Skin of body (tissue), 3 donors: ENCODE measurements at places on chromosomes 12 and 14.

- no peak for DNase-seq
Observed at GRCh38 chr12:5344131-5344530, 87.8 kb upstream of the NTF3 start.

- DNase-seq, result no peak
Observed at GRCh38 chr12:109671502-109671901, 42.1 kb upstream of the FAM222A start.

- no peak for DNase-seq
Observed at GRCh38 chr14:103445806-103446205, 60.6 kb downstream of the MARK3 start.

- DNase-seq, result no peak
Observed at GRCh38 chr14:103994535-103995184, 52.3 kb upstream of the RD3L start.

- no peak for DNase-seq
Observed at GRCh38 chr12:132327336-132328171, 1.8 kb downstream of the GALNT9 start.

GRCh38 chr12:109717390-109718357, 4.0 kb downstream of the FAM222A start:
- no peak for DNase-seq

- DNase-seq, result no peak
Observed at GRCh38 chr12:43988838-43989560, 153.1 kb downstream of the TMEM117 start.

DNA sequence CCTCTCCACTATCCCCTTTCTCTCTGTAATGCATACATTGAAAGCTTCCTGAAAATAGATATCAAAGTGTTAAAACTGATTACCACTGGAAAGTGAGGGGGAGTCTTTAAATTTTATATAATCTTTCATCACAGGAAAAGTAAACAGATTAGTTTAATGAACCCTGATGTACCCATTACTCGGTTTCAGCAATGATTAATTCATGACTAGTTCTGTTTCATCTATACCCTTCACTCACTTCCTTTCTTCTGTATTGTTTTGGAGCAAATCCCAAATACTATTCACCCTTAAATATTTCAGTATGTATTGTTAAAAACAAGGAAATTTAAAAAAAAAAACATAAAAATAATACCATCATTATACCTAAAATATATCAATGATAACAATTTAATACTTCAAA, 67.3 kb upstream of the TMCC3 start:
- DNase-seq, result no peak

DNA sequence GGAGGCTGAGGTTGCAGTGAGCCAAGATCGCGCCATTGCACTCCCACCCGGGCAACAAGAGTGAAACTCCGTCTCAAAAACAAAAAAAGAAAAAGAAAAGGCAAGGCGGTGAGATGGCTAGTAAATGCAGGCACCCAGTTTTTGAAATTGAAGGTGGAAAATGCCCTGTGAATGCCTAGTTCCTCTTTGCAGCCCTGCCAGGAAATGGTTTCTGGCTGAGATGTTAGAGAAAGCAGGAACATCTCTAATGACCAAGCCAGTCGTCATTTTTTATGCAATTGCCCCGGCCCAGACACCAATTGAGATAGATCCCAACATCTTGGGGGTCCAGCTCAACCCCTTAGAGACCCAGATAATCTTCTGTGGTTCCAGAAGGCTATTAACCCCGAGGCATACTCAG, 17.0 kb downstream of the SLC8A3 start:
- no peak for DNase-seq

DNA sequence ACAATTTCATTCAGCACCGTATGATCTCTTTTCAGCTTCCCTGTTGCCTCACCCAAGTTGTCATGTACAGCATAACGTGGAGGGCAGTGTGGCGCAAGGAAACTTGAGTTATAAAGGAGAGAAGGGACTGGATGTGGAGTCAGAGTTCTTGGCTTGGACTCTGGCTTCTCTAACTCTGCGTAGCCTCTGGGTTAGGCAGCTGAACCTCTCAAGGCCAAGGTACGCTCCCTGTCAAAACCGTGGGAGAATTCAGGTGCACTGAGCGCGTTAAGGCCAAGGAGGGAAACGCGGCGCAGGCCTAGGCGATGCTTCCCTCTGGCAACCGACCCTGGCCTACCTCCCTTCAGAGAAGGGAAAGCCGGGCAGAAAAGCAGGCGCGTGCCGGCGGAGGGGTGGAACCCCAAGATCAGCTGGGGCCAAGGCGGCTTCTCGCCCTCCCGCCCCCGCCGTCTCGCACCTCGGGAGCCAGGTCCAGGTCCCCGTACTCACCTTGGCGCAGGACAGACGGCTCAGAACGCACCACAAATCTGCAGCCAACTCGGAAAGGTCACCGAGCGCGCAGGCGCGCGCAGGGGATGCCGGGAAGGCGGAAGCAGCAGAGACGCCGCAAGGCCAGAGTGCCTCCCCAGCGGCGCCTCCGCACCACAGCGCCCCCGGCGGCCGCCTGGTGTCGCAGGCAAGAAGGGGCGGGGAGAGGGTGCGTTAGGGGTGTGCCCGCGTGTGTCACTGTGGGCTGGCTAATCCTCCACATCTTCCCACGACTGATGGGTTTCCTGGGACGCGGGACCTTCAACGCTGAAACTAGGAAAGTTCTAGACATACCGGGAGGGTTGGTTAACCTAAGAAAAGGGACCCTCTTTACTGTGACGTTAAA, 7.0 kb upstream of the TDRD9 start:
- peak; percentile 81 for DNase-seq

DNA sequence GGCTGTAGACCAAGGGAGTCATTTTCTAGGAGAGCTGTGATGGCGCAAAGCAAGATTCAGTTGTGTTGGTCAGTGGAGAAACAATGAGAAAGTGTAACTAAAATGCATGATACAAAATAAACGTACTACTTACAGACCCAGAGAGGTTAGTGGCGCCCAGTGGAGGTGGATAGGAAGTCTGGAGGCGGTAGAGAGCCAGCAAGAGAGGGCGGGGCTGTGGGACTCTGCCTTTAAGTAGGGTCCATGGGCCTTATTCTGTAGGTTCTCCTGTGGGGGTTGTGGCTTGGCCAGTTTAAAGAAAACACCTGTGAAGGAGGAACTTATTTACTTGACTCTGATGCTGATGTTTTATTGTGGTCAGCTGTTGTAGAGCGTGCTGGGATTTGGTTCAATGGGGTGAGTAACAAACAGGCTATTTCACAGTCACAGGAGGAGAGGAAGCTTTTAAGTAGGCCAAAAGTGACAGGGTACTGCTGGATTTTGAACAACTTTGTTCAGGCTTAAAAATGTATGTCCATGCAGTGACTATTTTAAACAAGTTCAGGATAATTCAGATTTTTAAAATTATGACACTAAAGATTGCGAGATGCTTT, 1097.7 kb downstream of the TMTC2 start:
- DNase-seq, result no peak

GRCh38 chr14:73290279-73290678, 53.0 kb downstream of the PAPLN start:
- DNase-seq, result no peak

GRCh38 chr14:21505012-21505553, 6.1 kb downstream of the METTL3 start:
- DNase-seq, result no peak

GRCh38 chr14:52960627-52961026, 9.8 kb upstream of the FERMT2 start:
- no peak for DNase-seq

- DNase-seq, result no peak
Observed at GRCh38 chr14:95046711-95047681, 110.3 kb downstream of the DICER1 start.

DNA sequence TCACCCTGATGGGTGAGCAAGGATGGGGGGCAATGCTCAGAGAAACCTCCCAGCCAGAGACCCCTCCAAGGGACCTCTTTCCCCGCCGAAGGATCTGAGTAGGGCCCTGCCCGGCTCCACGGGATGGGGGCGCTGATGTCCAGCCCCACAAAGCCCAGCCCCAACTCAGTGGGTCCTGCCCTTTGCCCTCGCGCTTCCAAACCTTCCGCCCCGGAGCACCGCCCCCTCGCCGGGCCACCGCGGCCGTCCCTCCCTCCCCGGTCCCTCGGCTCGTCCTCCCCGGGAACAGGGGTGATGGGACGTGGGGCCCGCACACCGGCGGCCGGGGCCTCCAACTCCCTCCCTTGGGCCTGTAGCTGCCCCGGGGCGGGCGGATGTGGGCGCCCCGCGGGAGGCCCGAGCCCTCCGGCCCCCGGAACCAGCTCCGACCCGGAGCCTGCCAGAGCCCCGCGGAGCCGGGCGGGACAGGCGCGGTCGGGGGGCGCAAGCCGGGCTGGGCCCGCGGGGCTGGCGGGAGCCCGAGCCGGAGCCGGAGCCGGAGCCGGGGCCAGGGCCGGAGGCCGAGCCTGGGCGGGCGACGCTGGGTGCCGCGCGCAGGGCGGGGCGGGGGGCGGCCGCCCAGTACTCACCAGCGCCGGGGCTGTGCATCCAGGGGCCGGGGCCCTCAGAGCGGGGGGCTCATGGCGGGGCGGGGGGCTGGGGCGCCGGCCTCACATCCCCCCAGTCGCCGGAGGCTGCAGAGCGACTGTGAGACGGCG, 386 bp downstream of the HDAC7 start:
- peak; percentile 34 for DNase-seq

- no peak for DNase-seq
Observed at GRCh38 chr12:29662734-29663323, 120.9 kb downstream of the TMTC1 start.

- DNase-seq, result no peak
Observed at GRCh38 chr12:120998435-120998834, 17.9 kb downstream of the C12orf43 start.

DNA sequence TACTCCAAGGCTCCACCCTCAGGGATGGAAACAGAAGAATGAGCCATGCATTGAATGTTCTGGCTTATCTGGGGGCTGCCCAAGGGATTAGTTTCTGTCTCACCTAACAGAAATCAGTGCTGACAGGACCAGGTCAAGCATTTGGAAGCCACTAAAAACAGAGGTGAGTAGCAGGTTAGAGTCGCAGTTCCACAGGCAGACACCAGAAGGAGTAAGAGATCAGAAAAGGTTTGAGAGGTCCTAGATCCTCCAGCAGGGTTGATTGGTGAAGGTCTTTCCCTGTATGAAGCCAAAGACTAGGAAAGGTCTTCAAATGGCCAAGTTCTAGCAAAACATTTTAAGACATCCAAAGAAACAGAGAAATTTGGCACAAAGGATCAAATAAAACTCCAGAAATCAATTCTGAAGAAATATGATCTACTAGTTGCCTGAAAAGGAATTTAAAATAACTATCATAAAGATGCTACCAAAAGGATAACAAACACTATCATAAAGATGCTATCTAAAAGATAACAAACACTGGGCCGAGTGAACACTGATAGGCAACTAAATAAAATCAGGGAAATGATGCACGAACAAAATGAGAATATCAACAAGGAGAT, 19.5 kb upstream of the TTC9 start:
- DNase-seq, result no peak

DNA sequence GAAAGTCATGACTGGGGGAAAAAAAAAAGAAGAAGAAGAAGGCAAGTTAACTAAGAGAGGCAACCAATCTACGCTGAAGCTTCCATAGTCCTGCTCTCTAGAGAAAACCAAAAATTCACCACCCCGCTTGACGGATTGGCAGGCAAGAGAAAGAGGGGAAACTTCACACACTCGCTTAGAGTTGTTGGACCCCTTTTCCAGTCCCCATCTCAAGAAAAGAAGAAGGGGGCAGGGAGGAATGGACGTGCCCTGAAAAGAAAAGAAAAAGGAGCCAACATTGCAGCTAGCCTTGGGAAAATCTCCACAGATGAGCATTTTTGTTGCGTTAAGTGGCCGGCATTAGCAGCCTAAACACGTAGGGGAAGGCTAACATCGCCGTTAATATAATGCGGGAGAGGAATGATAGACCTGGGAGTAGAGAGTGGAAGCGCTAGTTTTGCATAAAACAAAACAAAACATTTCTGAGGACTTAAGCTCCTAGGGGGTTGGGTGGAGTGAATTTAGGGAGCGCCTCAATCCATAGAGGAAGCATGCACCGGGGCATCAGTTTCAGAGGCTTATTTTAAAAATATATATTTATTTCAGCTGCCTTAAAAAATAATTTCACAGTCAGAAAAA, 11.3 kb upstream of the FOXG1 start:
- DNase-seq, result no peak

- no peak for DNase-seq
Observed at GRCh38 chr12:124411281-124411878, 116.5 kb downstream of the RFLNA start.

DNA sequence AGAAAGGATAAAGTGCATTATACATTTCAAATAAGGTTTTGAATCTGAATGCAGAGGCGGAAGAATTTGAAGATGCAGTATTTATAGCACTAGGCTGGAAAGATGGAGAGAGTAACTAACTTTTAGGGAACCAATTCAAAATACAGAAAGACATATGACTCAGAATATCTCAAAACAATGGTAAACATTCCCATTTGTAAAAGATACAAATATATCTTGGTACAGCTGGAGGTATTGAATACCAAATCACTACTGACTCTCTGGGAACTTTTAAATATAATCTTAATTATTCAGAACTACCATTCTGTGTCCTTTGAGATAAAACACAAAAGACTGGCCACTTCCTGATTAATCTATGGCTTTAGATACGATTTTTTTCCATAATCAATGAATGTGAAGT, 5.1 kb downstream of the CD69 start:
- DNase-seq, result no peak

DNA sequence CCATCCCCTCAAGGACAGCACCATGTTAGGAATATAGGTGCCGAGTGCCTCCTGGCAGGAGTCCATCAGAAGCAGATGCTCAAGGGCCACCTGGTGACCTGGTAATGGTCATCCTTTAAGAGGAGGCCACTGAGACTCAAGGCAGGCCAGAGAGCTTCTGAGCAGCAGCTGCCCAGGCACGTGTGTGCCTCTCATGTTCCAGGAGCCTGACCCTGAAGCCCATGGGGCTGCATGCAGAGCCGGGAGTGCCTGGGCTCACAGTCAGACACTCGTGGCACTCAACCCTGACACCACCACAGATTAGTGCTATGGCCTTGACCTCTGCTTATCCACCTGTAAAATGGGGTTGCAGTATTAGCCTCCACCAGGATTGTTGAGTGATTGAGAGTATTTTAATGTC, 45.6 kb downstream of the C14orf132 start:
- no peak for DNase-seq

GRCh38 chr12:56572288-56572687, 50.7 kb downstream of the RBMS2 start:
- no peak for DNase-seq

DNA sequence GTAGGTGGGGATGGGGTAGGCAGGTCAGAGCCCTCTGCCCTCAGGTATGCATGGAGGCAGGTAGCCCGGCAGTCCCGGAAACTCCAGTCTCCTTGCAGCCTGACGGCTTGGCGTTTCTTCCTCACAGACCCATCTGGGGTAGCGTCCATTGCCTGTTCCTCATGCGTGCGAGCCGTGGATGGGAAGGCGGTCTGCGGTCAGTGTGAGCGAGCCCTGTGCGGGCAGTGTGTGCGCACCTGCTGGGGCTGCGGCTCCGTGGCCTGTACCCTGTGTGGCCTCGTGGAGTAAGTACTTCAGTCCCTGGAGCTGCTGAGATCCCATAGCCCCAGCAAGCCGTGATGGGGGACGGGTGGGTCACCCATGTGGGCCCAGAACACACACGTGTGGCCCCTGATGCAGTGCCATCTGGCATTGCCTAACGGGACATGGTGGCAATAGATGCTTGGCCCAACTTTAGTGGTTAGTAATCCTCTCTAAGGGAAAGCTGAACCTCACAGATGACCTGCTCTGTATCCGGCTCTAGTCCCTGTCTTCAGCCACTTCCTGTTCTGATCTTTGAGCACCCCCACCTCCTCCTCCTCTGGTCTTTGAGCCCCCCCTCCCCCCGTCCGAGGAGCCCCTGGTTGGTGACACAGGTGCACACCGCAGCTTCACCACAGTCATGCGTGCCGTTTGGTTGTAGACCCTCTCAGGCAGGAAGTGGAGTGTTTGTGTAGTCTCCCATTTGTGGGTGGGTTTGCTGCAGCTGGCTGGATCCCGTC, 3.7 kb downstream of the SIVA1 start:
- DNase-seq, result no peak
